ENCODE measurements at places on chromosomes 3 and 15.
A peak's percentile ranks its signal among the peaks of the same experiment; 100 is the strongest.

DNA sequence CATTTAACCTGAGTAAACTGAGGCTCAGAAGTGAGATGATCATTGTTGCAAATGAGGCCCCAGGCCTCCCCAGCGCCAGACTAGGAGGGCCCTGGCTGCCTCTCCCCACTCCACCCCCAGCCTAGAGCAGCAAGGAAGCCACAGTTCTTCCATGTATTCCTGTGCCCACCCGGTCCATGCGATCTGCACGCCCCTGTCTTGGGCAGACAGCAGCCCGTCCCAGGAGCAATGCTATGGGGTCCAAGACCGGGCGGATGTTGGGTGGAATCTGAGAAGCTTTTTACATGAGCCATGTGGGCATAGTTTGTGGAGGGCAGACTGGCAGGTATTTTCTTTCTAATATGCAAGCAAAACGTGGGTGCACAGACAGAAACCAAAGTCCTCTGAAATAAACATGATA, 15.1 kb downstream of the SH2D7 start:
- no peak for DNase-seq

- DNase-seq = peak; percentile 98
Measured at GRCh38 chr3:4533489-4534443, 40.6 kb downstream of the ITPR1 start.

DNA sequence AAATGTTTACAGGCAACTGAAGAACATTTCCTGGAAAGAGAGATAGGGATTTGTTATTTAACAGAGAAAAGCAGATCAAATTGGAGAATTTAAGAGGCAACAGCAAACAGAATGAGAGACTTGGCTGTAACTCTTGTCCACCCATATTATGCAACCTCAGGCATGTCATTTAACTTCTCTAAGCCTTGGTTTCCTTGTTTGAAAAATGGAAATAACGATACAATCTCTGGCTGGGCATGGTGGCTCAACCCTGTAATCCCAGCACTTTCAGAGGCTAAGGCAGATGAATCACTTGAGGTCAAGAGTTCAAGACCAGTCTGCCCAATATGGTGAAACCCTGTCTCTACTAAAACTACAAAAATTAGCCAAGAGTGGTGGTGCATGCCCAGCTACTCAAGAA, 23.7 kb downstream of the ARRDC4 start:
- DNase-seq = peak; percentile 53

GRCh38 chr3:183085634-183086390, 13.5 kb downstream of the MCCC1 start:
- peak; percentile 55 for DNase-seq

- peak; percentile 77 for DNase-seq
Measured at GRCh38 chr15:74788683-74789151, 6.8 kb downstream of the CSK start.

DNA sequence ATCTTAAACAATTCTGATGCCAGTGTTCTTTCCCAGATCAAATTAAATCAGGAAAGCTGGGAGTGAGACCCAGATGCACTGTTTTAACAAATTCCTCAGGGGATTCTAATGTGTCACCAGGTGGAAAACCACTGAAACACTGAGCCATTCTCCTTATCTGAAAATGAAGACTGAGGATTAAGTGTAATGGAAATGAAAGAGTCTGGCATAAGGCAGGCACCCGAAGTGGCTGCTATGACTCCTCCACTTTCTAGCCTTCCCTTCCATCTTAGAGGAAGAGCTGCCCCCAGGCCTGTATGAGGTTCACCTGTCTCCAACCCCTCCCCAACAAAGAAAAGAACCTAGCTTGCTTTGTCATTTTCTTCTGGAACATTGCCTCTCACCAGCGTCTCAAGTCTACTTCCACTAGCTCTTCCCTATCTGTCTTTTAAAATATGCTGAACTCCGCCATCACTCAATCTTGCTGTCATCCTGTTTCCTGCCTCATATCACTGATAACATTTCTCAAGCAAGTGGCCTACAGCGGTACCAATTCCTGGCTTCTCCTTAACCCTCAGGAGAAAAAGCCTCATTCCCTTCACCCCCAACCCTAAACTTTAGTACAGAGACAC, 13.7 kb upstream of the ABHD2 start:
- DNase-seq = peak; percentile 89

DNA sequence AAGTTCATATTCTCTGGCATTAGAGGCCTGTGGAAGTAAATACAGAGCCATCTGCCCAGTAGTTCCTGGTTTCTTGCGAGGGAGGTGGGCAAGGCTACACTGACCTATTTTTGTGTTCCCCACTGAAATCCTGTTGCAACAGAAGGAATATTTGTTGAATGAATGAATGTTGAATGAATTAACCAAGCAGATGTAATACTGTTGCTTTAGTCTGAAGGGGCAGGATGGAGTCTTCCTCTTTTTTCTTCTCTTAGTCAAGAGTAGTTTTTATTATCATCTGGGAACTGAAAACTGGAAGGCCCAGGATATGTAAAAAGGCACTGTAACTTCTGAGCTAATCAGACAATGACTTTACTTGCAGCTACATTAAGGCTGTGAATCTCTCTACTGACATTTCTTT, 17.1 kb downstream of the BLOC1S6 start:
- DNase-seq = no peak
